NCI-H226 (cell line): ENCODE measurements at places on chromosomes 3 and 15.

GRCh38 chr3:150170852-150171520 lies 200.3 kb upstream of the PFN2 start:
- no peak for DNase-seq

DNA sequence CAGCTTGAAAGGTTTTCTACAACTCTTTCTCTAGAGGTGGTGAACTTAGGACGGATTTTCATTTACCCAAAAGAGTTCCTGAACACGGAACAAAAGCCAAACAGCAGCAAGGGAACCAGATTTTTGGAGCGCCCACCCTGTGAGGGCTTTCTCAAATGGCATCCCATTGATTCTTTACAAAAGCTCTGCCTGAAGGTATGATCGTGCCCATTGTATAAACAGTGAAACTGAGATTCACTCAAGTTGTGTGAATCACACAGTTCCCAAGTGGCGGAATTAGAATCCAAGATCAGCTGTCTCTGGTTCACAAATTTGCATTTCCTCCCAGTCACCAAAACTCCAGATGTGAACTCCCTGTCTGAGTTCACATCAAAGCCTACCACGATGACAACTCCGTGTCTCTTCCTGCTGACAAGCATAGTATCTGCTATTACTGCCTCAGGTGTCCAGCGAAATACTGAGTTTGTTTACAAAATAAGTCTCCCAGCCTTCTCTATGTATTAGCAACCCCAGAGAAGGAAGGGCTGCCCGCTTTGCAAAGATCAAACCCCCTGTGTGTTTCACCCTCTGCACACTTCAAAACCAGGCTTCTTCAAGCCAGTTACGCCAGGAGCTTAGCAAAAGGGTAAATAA lies 235.9 kb upstream of the ST8SIA2 start:
- no peak for DNase-seq

- no peak for DNase-seq
These were observed 489.2 kb downstream of the FGF12 start for GRCh38 chr3:192237992-192238608.

- no peak for DNase-seq
These were observed 136.5 kb downstream of the ALCAM start for GRCh38 chr3:105503191-105503593.

- no peak for DNase-seq
These were observed 22.8 kb downstream of the GAP43 start for GRCh38 chr3:115646027-115646690.

DNA sequence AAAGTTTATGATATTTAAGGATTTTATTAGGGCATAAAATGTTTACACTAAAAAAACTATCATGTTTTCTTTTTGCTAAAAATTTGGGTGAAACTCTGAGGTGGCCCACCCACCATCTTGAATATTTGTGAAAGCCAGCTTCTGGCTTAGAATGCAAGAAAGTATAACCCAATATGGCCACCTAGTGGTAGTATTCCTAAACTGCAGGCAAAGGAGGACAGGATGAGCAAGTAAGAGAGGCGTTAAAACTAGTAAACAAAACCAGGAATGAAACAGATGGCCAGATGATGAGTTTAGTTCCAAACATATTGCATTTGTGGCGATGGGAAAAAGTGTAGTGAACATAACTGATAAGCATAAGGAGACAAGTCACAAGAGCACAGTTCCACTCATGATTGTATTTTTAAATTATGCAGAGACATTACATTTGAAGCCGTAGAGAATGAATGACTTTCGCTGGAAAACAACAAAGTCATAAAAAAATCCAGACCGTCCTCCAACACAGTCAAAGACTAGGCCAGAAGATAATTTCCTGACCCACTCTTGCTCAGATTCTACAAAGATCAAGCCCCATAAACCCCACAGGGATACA lies 103.3 kb upstream of the PRTG start:
- peak; percentile 64 for DNase-seq

- DNase-seq = no peak
These were observed 3.7 kb upstream of the SLC6A6 start for GRCh38 chr3:14398797-14399106.

- DNase-seq = no peak
These were observed 204.4 kb upstream of the C2CD4B start for GRCh38 chr15:62369454-62369853.

DNA sequence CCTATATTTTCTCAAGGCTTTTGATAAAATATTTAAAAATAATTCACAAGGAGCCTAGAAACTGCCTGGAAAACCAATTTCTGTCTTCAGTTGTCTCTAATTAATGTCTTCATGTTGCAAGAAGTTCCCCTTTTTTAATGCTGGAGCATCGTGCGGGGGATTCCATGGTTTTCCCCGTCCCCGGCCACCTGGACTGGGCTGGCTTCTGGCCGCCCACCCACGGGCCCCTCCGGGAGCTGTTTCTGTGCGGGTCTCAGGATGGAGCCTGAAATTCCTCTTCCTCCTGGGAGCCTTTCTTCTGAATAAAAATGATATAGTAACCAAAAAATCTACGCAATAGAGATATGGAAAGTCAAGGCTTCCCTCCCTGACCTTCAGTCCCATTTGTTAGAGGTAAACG lies 8.1 kb upstream of the LRRK1 start:
- DNase-seq = no peak

DNA sequence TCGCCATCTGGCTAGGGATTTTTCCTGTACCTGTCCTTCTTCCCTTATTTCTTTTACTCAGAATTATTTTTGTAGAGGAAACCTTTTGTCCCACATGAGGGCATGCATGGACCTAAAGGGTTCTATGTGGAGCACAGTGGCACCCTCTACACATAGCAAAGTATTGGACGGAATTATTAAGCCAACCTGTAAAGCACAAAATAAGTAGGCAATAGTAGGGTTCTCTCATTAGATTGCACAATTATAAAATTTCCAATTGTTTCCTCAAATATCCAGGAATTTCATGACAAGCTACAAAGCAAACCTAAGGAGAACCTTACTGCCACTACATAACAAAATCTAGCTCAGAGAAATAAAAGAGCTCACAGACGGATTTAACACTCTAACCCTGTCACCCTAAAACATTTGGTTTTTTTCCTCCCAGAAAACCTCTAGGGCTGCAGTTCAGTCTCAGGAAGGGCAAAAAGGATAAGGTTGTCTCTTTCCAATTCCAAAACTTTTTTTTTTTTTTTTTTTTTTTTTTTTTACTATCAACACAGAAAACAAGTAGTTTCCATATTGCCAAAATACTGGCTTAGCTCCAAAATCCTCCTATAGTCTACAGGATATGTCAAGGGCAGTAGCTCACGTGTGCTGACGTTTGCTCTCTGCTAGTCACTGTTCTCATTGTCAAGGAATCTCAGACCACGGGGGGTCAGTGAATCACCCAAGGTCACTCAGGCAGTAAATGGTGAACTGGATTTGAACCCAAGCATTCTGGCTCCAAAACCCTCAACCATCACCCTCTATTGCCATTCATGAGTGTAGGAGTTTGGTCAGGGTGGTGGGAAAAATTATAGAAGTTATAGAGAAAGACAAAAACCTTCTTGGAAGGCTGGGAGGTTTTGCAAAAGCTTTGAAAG lies 52.3 kb downstream of the NCEH1 start:
- DNase-seq = peak; percentile 99

GRCh38 chr3:119585208-119585607 lies 5.9 kb downstream of the ADPRH start:
- no peak for DNase-seq

DNA sequence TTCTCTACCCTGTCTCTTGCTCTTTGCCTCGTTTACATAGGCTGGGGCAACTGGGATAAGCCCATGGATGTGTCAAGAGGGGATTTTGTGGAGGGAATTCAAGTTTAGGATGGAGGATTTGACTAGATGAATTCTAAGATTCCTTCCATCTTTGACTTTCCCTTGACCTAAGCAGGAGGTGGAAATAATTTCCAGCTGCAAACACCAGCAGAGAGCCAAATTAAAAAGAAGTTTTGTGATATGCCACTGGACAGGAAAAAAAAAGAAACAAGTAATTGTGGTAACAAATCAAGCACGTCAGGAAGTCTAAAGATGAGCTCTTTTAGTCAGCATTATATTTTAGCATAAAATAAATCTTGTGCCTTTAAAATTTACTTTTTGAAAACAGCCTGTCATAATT lies 49.8 kb downstream of the KCNMB2 start:
- no peak for DNase-seq

DNA sequence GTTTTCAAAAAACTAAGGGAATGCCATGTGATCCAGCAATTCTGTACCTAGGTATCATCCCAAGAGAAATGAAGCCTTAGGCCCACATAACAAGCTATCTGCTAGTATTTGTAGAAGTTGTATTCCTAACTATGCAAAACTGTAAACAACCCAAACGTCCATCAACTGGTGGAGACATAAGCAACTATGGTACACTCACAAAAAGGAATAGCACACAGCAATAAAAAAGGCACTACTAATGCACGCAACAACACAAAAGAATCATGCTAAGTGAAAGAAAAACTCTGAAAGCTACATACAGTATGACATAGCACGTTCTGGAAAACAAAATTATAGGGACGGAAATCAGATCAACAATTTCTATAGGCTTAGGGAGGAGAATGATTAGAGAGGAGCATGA lies 15.3 kb downstream of the USP50 start:
- DNase-seq = no peak

DNA sequence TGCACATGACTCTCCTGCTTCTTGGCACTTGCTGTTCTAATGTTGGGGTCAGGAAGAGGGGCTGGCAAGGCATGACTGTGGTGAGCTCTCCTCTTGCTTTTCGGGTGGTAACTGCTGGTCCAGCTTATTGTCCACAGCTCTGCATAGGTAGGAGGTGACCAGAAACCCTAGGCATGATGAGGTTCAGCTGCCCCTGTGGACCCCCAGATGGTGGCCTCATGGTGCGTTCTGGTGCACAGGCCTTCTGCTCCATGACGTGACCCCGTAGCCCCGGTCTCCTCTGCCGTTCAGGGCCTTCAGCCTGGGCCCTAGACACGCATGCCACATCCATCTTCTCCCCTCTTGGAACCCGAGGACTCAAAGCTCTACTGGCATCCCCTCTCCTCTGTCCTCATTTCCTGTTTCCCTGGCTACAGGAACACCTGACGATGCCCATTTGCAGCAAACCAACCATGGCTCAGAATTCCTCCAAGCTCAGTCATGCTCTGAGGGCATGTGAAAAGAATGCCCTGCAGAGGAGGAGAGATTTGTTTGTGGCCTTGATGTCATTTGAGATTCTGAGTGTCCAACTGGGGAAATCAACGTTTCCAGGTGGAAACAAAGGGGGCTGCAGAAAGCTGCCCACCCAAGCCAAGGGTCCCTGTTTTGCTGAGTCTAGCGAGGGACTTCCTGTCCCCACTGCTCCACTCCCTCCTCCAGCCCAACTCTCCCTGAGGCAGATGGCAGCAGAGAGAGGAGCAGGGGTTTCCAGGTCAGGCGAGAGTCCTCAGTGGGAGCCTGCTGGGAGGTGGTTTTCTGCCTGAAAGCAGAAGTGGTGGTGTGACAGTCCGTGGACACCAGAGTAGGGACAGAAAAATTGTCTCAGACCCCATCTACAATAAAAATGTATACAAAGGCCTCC lies 198.7 kb upstream of the LYSMD4 start:
- DNase-seq = peak; percentile 78
